ENCODE measurements at places on chromosomes 13 and 19.

GRCh38 chr19:12800466-12800770 is 1.2 kb downstream of the PRDX2 start:
- DNase-seq: no peak

DNA sequence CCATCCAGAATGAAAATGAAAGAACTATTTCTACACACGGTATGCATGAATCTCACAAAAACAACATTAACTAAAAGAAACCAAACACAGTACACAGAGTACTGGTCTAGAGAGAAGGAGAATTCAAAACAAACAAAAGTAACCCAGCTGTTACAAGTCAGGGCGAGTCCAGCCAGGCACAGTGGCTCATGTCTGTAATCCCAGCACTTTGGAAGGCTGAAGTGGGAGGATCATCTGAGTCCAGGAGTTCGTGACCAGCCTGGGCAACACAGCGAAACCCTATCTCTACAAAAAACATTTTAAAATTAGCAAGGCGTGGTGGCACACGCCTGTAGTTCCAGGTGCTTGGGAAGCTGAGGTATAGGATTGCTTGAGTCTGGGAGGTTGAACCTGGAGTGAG is 1.7 kb upstream of the PSMC4 start:
- DNase-seq: no peak

GRCh38 chr13:95156208-95156607 is 145.0 kb downstream of the ABCC4 start:
- DNase-seq: no peak

- no peak for DNase-seq
These were observed 306.6 kb downstream of the ATP8A2 start for GRCh38 chr13:25678398-25678797.

GRCh38 chr13:39415008-39415802 is 187.8 kb downstream of the LHFPL6 start:
- no peak for DNase-seq

DNA sequence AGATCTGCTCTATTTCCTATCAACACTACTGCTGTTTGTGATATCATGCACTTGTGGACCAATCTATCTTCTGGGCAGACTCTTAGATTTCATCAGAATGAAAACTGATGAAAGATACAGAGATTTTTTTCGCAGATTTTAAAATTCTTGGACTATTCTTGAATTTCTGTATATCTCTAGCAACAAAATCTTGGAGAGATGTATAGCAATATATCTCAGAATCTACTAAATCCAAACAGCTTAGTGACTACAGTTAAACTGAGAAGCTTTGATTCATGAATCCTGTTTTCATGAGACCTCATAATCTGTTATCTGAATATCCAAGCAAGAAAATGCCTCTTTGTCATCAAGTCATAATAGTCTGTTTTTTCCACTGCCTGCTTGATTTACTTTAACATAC is 28.0 kb upstream of the FREM2 start:
- no peak for DNase-seq

- DNase-seq: no peak
These were observed 27.2 kb downstream of the WASF3 start for GRCh38 chr13:26584713-26585112.

DNA sequence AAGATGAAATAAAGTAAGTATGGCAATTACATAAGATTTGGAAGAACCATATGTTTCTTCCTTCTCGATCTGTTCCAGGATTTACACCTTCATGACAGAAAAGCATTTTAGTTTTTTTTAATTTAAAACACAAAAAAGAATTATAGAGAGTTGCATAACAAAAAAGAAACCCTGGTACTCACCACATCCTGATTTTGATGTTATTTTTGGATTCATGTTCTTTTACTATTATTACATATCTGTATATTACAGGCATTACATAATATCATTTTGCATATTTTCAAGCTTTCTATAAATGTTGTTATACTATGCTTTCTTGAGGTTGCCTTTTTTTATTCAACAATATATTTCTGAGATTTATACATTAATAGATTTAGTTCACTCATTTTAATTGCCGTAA is 6.7 kb upstream of the KATNAL1 start:
- peak; percentile 15 for DNase-seq
